Activated CD4-positive, alpha-beta memory T cell treated with anti-CD3 and anti-CD28 coated beads, Interleukin-2, amount 10 ng/mL, durations not matched to agents 7 days and 5 days (primary cell): ENCODE measurements at places on chromosomes 7 and 10.

DNA sequence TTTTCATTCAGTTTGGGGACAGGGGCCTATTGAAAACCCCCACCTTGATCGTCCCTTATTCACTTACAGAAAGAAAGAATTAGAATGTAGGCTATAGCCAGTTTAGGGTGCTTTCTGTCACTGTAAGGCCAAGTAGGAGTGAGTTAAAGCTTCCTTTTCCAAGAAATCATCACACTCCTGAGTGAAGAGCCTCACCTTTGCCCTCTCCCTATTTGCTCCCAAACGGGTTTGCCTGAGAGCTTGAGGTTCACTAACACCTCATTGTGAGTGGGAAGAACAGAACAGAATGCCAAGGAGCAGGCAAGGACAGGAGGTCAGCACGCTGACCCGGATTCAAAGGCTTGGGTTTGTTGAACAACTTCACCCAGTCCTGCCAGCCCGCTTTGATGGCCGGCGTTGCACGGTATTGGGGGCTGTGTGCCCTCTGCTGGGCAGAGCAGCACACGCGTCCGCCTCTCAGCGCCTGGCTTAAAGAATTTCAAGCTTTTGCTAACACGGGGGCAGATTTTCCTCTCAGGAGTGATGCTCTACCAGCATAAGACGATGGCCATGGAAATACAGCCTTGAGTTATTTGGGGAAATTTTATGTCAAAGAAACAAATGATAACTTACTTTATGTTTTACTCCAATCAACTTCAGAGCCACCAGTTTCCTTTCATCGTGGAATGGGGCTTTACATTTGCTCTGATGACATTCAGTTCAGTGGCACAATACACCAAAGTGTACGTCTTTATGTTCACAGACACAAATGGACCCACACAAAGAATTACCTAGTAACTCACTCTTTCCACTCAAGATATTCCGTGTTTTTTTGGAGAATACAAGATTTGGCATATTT lies 470.0 kb downstream of the SUGCT start:
- no peak for DNase-seq

DNA sequence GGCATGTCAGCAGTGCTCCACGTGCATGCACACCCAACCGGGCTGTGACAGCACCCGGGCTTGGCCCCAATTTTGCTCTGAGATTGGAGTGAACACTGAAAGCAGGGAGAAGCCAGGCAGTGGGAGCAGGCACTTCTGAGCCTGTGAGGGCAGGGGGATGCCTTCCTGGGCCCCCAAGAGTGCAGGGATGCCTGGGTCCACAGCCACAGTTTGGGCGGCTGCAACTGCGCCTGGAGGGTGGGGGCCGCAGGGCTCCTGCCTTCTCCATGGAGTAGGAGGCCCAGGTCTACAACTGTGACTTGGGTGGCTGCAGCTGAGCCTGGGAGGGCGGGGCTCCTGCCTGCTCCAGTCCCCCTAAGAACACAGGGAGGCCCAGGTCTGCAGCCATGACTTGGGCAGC lies 37.6 kb upstream of the BNIP3 start:
- DNase-seq = no peak

- peak; percentile 39 for DNase-seq
These were observed 44.5 kb upstream of the ACBD5 start for GRCh38 chr10:27285093-27285492.

DNA sequence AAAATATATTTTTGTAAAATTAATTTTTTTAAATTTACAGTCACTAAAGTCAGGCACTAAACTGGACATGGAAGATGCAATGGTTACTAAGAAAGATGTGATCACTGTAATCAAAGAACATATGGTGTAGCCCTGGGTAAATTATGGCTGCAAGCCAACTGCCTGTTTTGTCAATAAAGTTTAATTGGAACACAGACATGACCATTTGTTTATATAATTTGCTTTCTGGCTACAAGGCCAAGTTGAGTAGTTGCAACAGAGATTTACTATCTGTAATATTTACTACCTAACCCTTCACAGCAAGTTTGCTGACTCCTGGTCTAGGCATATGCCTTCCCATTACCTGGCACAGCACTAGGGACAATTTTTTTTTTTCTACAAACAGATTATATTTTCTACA lies 448.9 kb downstream of the ADRA2A start:
- DNase-seq = no peak

- no peak for DNase-seq
These were observed 49.8 kb upstream of the PDSS1 start for GRCh38 chr10:26647602-26648244.

DNA sequence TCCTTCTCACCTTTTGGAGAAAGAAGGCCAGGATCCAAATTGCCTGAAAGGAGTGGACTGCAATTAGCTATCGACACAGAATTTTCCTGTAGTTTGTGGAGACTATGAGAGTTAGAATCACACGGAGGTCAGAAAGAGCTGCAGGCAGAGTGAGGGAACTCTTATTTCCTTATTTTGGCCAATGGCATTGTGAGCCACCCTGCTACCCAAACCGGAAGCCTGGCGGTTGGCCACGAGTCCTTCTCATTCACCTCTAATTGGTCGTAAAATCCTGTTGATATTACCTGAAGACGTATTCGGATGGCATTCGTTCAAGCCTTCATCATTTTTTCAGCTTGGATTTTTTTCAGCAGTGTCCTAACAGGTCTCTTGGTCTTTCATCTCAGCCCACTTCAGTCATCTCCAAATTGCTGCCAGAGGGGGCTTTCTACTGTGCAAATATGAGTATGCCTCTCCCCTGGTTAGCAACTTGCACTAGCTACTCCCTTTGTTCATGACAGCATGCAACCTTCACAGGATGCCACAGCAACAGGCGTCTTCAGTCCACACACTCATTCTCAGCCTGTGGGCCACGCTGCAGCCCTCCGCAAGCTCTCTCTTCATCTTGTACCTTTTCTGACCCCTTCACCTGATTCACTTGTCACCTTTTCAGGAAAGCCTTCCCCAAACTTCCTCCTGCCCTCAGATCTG lies 66.9 kb downstream of the GATA3 start:
- no peak for DNase-seq

- DNase-seq = no peak
These were observed 175.3 kb downstream of the MDFIC start for GRCh38 chr7:115097175-115097671.

GRCh38 chr7:1647961-1648672 lies 22.0 kb upstream of the ELFN1 start:
- no peak for DNase-seq

GRCh38 chr10:76721891-76722505 lies 915.6 kb downstream of the KCNMA1 start:
- DNase-seq = no peak

GRCh38 chr10:124722798-124723783 lies 21.1 kb downstream of the FAM53B start:
- DNase-seq = peak; percentile 68
